ENCODE measurements at places on chromosomes 3 and 15. TPM values are rescaled to one million over a fixed set of nuclear protein-coding genes. Genes with fewer than 3 reads are reported as not detected.

REC114 gene
- not detected for total RNA-seq

SRGAP3 gene
- total RNA-seq, result 2.3 TPM

MYO5C gene
- total RNA-seq, result 1.2 TPM

ALDH1L1 gene
- total RNA-seq, result not detected

STT3B gene
- total RNA-seq, result 186 TPM

DNA sequence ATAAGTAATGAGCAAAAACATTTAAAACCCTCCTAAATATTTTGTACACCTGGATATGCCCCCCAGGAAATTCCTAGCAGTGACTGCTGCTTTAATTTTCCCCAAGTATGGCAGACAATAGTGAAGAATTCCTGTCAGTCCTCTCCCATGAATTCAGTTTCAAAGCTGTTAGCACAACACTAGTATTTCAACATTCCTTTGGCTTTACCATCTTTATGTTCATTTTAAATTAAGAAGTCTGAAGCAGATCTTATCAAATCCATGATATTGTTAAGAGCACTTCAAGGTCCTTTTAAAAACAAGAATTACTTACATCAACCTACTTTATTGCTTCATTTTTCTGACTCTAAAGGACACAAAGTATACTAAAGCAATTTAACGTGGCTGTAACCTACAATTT is 28.8 kb upstream of the CDIN1 start:
- DNase-seq, result no peak

DNA sequence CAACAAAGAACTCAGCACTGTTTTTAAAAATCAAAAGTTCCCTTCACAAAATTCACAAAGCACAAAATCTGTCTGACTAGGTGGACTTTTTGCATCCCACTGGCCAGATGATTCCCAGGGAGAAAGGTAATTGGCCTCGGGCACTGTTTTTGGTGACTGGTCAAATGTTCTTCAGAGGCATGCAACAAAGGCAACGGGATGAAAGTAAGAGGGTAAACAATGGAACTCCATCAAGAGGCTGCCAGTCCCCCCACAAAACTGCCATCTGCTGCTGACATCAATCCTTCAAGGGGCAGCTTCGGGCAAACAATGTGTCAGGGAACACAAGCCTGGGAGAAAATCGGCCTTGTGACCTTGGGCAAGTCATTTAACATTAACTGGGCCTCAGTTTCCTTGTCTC is 3.3 kb downstream of the SRGAP3 start:
- DNase-seq, result no peak

DNA sequence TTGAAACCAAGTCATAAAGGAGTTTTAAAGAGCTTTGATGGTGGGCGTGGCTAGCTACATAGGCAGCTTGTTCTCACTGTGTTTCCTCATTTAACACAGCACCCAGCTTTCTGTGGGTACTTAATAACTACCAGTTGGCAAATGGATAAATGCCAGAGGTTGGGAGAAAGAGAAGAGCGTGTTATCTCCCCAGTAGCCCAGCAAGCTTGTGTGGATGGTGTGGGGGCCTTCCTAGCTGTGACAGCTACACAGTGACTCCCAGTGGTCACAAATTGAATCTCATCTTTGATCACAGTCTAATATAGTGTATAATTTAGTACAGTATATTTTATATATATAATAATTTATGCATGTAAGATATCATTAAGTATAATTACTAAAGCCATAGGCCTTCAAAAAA is 984.1 kb downstream of the EPHA3 start:
- peak; percentile 4 for DNase-seq

GRCh38 chr3:162628531-162628930 is 1131.9 kb downstream of the OTOL1 start:
- DNase-seq, result no peak

- no peak for DNase-seq
Observed at GRCh38 chr15:93469994-93470393, 381.0 kb upstream of the RGMA start.

- no peak for DNase-seq
Observed at GRCh38 chr3:148307443-148307843, 390.3 kb upstream of the AGTR1 start.

DNA sequence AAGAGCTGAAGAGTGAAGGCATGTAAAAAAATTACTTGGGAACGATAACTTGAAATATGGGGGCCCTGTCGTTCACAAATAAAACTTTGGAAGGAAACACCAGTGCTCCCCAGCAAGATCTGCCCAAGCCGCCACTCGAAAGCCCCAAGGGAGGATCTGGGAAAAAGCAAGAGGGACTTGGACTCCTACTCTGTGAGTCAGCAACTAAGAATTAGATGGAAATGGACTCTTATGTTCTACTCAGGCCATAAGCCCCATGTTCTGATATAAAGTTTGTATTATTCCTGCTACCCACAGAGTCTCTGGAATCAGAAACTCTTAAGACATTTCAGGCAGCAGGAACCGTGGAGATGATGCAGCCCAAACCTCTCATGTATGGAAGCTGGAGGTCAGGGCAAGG is 75.7 kb downstream of the ITGB5 start:
- DNase-seq, result peak; percentile 86

DNA sequence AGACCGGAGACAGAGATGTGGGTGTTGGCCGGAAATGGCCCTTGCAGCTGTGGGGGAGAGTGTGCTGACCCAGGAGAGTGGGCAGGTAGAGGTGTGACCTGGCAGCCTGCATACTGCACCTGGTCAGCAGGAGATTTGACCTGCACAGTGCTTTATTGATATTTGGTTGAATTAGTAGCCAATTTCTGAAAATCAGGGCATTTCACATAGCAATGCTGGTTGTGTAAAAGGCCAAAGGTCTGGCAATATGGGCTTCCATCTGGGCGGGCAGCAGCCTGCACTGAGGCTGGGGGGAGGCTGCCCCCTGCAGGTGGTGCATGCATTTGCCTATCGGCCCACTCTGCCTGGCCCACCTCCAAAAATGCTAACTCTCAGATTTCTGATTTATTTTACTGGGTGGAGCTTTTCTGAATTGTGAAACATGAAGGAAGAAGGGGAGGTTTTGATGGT is 9.4 kb upstream of the MGLL start:
- no peak for DNase-seq

DNA sequence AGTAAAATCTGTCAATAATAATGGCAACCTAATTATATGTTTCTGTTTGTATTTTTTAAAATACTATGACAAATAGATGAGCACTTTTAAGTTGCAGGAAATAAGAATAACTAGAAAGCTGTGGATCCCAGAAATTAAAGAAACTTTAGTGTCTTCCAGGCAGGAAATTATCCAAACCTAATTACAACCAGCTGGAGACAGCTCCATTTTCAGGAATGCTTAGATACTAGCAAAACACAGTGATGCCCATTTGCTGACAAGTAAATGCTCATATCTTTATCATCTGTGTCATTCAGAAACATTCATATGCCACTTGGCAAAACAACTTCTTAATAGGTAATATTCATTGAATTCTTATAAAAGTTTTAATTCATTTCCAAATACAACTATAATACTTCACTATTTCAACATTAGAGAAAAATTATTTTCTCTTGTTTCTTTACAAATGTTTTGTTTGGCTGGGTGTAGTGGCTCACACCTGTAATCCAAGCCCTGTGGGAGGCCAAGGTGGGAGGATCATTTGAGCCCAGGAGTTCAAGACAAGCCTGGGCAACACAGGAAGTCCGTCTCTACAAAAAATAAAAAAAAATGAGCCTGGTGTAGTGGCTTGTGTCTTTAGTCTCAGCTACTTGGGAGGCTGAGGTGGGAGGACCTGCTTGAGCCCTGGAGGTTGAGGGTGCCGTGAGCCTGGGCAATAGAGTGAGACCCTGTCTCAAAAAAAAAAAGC is 169.1 kb upstream of the TSPAN3 start:
- peak; percentile 39 for DNase-seq

DNA sequence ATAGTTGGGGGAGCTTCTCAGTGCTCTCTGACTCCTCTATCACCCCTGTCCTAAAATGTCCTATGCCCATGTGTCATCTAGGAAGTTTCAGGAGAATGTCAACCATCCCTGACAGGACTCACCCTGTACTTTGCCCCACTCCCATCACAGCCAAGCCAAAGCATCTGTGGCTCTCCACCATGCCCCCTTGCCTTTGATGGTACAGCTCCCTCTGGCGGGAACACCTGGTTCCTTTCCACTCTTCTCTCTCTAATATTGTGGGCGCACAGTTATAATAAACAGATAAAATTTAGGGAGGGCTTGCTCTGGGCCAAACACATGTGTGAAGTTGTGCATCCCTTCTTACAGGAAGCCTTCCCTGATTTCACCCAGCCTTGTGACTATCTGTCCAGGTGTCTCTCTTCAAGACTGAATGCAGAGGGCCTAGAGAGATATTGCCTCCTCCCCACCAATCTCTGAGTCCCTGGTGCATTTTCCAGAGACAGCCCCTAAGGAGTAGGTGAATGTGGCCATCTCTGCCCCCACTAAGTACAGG is 62.8 kb downstream of the ISG20 start:
- DNase-seq, result peak; percentile 9

DNA sequence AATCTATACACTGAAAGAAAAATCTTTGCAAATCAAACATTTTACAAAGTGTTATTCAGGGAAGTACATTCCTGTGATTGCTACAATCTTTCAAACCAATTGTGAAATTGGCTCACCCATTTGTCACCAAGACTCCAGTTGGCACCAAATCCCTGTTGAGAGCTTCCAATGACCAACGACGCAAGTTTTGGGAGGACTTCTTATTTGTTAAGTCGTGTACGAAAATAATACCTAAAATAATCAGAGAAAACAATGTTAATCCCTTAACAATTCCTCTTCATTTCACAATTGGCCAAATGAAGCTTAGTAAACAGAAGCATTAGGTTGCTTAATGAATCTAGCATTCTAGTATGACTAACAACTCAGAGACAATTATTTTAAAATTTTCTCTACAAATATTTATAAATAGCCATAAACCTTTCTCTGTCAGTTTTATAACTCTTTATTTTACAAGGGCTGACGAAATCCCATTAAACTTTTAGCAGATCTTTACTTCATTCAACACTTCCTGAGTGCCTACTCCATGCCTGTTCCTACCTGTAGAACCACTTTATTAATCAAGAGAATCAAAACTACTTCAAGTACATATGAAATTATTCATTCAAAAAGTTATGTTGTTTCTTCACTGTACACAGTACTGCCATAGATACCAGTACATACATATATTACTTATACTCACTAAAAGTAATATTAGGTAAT is 24.0 kb upstream of the HGD start:
- DNase-seq, result no peak

GRCh38 chr3:172707030-172707429 is 3.8 kb downstream of the NCEH1 start:
- no peak for DNase-seq

DNA sequence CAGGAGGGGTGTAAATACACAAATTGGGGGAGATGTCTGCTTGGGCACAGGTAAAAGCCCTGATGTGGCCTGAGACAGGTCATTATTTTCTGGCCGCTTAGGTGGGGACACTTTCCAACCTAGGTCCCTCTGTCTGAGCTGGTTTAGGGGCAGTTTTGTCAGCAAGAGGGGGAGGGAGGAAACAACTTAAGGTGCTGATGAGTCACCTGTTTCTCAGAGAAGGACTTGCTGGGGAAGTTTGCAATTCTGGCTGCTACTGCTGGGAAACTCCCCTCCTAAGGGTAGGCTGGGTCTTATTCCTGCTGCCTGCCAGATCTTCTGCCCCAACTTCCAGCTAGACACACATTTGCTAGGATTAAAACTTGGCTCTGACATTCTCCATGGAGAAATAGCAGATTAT is 4.8 kb upstream of the RHOV start:
- DNase-seq, result peak; percentile 52

DNA sequence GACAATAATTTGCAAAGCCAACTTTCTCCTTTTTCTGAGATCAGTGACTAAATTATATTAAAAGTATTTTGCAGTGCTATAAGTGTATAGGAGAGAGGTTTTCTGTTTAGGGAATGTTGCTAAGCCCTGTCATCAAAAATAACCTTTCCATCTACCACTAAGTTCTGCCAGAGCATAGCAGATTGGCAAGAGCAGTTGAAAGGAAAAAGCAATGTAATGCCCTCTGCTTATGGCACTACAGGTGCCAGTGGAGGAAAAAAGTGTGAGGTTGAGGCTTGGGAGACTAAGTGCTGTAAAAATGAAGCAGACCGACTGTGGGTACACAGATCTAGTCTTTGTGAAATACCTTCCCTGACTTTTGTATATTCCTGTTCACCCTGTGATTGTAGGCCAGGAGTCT is 11.5 kb downstream of the FILIP1L start:
- DNase-seq, result no peak

GRCh38 chr3:75140904-75141615 is 523.1 kb upstream of the FRG2C start:
- DNase-seq, result no peak

- DNase-seq, result no peak
Observed at GRCh38 chr3:42612217-42612616, 11.7 kb downstream of the NKTR start.

DNA sequence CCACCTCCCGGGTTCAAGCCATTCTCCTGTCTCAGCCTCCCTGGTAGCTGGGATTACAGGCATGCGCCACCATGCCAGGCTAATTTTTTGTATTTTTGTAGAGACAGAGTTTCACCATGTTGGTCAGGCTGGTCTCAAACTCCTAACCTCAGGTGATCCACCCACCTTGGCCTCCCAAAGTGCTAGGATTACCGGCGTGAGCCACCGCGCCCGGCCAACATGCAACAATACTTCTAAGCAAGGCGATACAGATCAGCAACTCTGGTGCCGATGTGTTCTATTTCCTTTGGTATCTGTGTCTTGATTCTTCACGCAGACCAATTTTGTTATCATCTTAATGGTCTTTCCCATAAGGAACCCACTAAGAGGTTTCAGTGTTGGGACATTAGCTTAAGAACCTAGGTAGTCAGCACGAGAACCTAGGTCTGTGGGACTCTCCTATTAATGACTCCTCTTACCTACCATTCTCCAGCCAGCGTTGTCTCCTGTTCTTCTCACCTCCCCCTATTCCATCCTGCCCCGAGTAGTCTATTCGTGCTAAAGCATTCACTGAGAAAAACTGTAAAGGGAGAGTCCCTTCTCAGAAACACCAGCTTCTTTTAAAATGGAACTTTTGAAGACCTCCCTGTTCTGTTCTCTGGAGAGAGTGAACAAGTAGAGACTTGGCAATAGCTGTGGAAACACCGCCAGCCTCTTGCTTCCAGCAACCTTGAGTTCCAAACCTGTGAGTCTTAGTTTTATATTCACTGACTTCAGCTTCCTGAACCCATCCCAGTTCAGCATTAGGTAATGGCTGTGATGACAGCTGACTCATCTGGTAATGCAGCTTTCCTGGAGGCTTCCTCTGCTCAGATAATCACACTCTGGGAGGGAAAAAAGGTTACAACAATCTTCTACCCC is 61.2 kb downstream of the TSC22D2 start:
- peak; percentile 90 for DNase-seq

DNA sequence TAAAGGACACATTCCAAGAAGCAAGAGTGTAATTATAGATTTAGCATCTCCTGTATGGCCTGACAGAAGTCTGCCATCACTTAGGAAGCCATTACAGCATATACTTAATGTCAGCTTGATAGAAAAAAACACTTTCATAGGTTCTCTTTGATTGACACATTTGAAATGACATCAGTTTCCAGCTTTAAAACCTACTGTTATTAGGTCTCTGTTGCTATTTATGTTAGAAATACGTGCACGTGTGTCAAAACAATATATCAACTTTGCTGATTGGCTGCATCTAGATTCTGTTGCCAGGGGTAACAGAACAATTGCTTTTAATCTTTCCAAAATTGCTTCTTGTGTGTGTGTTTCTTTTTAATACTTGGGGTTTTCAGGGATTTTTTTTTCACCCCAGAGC is 389.3 kb upstream of the ATP11B start:
- no peak for DNase-seq
